Renal pelvis (tissue), 12 donors: ENCODE measurements at places on chromosomes 2 and 18. TPM values are rescaled to one million over a fixed set of nuclear protein-coding genes. Genes with fewer than 3 reads are reported as not detected.

ANKRD62 gene
- 0.07 TPM for polyA plus RNA-seq

FZD7 gene
- polyA plus RNA-seq = 65.9 TPM

DNA sequence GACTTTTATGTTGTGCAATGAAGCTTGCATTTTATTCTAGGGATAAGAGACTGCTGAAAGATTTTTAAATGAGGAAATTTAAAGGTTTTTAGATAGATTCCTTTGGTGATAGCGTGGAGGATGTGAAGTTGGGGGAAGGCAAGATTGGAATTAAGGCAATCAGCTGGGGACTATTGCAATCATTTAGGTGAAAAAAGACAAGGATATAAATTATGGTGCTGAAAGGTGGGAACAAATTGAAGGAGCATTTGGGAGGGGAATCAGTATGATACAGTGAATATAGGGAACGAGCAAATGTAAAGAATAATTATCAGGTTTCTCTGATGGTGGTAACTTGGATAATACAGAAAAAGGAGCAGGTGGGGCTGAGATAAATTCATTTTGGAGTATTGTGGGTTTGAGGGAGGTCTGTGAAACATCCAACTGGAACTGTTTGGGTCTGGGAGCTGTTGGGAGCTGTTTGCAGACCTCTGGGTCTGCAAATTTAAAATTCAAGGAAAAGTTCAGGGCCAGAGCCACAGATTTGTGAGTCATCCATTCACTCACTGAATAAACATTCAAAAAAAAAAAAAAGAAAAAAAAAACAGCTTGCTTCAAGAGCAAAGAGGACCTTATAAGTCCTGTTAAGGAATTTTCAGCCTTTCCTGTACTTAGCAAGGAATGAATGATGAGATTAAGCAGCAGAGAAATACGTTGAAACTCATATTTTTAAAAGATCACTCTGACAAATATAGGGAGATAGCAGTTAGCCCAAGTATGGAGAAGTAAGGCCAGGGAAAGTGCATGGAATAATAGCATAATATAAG lies 257.5 kb upstream of the FN1 start:
- DNase-seq = no peak

DUSP11 gene
- 35.3 TPM for polyA plus RNA-seq

DNA sequence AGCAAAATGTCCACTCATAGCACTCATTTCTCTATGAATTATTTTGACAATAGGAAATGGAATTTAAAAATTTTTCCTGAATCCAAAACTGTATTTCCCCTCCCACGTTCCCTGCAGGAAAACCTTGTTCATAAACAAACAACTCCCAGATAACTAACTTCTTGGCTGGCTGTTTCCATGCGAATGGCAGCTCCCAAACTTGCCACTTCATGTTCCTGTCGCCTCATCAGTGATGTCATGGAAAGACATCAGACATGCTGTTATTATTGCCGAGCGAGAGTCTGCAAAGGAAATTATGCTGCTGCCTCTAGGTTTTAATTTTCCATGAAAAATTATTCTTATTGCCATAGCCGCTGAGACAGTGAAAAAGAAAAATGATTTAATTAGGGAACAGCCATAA lies 117.0 kb upstream of the RIOK3 start:
- no peak for DNase-seq

CKAP2L gene
- 14.8 TPM for polyA plus RNA-seq

DNA sequence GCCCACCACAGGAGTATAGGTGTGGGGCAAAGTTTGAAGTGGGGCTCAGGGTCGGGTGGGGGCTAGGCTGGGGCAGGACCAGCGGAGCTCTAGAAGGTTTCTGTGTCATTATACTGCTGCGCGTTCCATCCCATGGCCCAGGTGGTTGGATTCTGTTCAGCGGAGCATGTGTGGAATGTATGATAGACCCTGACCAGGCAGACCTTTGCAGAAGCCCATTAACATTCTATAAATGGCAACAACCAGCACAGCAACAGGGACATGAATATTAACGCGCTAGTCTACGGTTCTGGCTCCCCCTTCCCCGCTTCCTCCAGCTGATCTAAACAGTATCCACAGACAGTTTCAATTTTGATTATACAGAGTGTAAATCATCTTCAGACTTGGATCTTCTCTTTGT lies 4.1 kb upstream of the PRKCE start:
- no peak for DNase-seq

- DNase-seq = peak; percentile 67
These were observed 159.8 kb downstream of the TAF4B start for GRCh38 chr18:26386002-26386401.

DNA sequence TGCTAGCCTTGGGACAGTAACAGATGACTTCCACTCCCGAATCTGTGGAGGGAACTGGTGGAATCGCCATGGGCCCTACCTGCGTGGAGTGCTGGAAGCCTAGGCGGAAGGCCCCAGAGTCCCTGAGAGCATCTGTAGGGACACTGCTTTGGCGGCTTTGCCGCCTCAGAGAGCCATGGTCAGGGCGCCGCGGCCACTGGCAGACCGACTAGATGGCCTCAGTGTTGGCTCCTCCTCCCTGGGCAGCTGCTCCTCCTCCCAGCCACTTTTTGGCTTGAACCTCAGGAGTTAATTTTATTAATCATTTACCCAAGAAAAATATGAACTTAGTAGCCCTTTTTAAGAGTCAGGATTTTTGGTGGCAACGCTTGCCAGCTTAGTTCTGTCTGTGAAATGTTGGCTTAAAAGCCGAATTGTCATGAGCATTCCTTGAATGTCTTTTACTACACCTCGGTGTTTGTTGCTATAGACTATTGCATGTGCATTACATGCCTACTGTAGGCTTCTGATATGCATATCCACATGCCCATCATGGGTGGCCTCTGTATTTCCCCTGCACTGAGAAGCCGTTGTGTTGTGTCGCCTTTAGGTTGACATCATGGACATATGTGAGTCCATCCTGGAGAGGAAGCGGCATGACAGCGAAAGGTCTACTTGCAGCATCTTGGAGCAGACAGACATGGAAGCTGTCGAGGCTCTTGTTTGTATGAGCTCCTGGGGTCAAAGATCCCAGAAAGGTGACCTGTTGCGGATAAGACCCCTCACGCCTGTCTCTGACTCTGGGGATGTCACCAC lies 2.4 kb downstream of the KLF11 start:
- DNase-seq = no peak

GRCh38 chr2:238448031-238448955 lies 21.6 kb downstream of the ASB1 start:
- no peak for DNase-seq

GRCh38 chr2:109246176-109246575 lies 117.2 kb downstream of the SH3RF3 start:
- no peak for DNase-seq

DNA sequence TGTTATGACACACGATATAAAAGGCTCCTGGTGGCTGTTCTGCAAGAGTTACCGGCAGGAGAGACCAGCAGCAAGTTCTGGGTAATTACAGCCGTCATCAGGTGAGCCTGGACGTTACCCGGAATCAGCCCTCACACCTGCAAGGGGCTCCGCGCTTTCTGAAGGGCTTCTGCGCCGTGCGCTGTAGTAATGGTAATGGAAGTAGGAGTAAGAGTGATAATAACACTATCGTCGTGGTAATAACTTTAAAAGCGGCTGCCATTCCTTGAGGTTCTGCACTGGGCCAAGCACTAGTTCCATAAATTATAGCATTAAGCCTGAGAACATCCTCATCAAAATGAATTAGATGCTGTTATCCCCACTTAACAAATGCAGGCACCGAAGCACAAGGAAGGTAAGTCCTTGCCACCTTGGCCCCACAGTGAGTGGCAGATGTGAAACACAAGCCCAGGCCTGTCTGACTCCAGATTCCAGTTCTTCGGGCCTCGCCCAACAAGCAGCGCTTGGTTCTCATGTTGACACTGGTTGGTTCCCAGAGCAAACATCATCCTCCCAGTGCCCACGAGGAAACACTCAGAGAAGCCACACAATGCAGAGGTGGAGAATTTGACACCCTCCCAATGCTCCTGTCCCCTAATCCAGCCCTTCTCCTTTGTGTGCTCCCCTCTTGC lies 205.2 kb downstream of the EIPR1 start:
- no peak for DNase-seq

DNA sequence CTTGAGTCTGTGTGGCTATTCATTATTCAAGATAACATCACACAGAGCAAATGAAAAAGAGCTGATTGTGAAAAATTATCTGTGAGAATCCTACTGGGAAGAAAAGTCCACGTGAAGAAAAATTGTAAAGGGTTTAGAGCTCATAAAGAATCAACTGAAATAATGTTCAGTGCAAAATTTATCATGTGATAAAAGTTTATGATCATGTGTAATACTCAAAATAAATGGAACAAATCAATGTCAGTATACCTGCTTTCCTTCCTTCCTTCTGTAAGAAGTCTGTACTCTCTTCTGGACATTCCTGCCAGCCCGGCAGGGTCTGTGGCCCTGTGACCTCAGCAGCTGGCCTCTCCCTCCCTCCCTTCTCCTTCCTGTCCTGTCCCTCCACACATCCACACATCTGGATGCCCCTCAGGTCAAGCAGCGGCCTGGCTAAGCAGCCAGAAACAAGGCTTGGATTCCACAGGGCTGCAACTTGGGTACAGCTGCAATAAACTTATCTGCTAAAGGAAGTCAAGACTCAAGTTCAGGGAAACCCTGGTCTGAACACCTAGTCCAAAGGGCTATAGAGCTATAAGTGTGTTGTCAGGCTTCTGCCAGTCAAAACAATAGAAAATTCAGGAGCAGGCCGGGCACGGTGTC lies 172.1 kb downstream of the MREG start:
- no peak for DNase-seq

TMEM169 gene
- polyA plus RNA-seq = 16.5 TPM

ORMDL1 gene
- 111 TPM for polyA plus RNA-seq

GRCh38 chr2:209147981-209148380 lies 275.9 kb upstream of the MAP2 start:
- DNase-seq = no peak
